ENCODE measurements at places on chromosomes 13 and 19.

GRCh38 chr13:113105032-113105920 lies at the start of gene F7:
TSS of gene F7 (plus strand) at chr13:113105791. CDS start at chr13:113105842, 51 bp downstream.
- no peak for DNase-seq

GRCh38 chr19:35501684-35502083 lies 11.4 kb upstream of the KRTDAP start:
- DNase-seq = no peak

GRCh38 chr13:106163426-106163825 lies 372.0 kb downstream of the EFNB2 start:
- DNase-seq = no peak

DNA sequence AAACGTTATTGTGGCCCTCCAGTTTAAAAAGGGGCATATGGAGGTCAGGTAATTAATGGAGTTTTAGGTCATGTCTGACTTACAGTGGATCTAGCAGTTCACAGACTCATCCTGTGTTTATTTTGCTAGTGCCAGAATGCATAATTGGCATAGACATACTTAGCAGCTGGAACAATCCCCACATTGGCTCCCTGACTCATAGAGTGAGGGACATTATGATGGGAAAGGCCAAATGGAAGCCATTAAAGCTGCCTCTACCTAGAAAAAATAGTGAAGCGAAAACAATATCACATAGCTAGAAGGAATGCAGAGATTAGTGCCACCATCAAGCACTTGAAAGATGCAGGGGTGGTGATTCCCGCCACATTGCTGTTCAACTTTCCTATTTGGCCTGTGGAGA lies 610.7 kb downstream of the SLITRK5 start:
- no peak for DNase-seq

DNA sequence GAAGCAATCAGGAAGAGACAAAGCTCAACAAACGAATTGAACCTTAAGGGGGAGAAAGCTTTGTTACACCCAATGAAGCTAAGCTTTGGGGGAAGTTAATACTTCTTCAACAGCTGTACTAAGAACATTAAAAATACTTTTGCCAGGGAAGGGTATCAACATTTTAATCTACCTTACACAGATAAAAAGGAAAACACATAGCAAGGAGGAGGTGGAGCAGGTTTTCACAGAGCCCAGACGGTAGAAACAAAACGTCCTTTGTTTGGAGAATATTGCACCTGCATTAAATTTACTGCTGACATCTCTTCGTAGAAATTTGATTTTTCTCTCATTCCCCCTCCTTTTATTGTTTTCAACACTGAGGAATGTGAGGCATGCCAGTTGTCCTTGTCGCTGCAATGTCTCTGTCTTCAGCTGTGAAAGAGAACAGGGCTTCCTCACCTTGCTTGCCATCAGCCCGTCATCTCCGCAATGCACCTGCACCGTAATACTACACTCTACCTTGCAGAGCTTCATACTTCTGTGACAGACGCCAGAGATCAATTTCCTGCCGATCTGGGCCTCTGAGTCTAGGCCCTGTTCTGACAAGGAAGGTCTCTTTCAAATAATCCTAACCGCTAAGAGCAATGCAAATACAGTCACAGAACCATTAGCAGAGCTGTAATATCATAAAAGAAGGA lies 270.8 kb downstream of the SPRY2 start:
- no peak for DNase-seq

DNA sequence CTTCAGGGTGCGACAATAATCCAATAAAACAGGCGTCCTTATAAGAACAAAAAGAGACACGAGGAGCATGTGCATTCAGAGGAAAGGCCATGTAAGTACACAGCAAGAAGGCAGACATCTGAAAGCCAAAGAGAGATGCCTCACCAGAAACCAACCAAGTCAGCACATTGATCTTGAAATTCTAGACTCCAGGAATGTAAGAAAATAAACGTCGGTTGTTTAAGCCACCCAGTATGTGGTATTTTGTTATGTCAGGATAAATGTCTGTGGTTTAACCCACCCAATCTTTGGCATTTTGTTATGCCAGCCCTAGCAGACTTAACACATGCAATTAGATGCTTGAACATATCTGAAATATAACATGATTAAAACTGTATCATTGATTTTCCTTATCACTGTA lies 452.0 kb downstream of the SLITRK6 start:
- no peak for DNase-seq

DNA sequence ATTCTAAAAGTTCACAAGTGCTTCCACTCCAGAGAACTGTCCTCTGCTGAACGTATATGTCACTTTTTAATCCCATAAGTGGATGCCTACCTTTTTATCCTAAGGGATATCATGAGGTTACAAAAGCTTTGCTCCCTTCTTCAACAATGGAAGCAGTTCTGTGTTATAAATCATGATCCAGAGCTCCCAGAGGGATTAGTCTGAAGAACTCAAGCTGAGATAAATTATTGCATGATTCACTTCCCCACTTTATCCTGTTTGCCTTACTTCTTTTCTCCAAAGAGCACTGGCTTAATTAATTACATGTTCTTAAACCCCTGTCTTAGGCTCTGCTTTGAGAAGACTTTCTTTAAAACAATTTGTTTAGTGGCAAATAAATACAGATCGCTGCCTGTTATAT lies 246.7 kb downstream of the PCDH17 start:
- DNase-seq = no peak

DNA sequence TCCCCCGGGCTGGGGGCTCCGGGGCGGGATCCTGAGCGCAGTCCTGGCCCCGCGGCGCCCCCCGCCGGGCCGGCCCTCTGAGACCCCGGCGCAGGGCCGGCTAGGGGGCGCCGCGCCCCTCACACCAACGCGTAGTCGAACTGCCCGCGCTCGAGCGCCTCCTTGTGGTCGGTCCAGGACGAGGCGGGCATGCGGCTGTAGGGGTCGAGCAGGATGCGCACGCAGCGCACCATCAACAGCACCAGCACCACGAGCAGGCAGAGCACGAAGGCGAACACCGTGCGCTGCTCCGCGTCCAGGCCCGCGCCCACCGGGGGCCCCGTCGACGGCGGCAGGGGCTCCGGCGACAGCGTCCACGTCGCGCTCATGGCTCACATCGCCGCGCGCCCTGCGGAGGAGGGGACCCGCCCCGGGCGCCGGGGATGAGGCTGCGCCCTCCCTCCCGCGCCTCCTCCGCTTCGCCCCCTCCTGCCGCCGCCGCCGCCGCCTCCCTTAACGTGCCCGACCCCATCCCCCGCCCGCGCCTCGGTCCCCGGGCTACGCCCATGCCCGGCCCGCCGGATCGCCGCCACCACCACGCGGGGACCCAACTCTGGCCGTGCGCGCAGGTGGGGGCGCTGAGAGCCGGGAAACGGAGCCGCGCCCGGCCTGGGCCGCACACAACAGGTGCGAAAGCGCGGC lies 624 bp downstream of the CTXN1 start:
- peak; percentile 85 for DNase-seq

DNA sequence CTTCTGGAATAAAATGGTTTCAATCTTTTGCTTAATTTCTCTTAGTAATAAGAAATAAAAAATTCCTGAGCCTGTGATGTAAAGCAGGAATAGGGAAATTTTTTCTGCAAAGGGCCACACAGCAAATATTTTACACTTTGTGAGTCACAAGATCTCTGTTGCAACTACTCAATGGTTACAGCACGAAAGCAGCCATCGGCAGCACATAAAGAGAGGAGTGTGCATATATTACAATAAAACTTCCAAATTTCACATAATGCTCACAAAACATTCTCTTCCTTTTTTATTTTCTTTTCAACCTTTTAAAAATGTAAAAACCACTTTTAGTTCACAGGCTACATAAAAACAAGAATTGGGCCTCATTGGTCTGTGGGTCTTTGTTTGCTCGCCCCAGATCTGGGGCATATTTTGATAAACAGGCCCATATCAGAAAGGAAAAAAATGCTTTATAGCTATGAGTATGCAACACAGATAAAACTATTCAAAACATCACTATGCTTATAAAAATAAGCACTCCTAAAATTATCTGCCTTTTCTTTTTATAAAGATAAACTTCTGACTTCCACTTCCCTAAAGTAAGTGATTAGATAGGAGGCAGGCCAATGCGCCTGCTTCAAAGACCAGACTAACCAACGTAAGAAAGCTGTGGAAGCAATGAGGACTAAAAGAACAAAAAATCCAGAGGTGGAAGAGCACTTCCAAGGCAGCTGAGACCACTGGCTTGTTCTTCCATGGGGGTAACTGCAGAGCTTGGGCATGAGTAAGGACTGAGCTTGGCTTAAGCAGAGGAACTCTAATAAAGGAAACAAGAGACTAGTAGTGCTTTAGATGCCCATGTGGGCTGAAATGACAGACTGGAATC lies 26.5 kb downstream of the MYCBP2 start:
- no peak for DNase-seq

DNA sequence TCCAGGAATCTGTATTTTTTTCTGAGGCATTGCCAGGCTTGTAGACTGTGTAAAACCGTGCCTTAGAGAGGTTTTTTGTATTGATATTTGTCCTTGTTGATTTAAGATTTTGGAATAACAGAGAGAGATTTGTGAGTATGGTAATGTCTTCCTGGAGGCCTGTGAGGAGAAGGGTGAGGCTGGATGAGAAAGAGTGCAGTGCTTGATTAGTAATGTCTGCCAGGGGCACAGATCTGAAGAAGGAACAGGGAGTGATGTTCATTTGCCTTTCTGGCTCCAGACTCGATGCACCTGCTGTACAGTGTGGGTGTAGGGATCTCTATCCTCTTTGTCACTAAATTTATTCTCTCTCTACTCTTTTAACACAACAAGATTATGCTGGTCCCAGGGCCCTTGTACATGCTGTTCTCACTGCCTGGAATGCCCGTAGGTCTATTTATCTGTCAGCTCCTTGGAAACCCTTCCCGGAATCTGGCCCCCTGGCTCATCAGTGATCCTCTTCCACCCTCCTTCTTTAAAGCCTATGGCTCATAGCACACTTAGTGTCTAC lies 4.2 kb downstream of the FIZ1 start:
- DNase-seq = no peak

DNA sequence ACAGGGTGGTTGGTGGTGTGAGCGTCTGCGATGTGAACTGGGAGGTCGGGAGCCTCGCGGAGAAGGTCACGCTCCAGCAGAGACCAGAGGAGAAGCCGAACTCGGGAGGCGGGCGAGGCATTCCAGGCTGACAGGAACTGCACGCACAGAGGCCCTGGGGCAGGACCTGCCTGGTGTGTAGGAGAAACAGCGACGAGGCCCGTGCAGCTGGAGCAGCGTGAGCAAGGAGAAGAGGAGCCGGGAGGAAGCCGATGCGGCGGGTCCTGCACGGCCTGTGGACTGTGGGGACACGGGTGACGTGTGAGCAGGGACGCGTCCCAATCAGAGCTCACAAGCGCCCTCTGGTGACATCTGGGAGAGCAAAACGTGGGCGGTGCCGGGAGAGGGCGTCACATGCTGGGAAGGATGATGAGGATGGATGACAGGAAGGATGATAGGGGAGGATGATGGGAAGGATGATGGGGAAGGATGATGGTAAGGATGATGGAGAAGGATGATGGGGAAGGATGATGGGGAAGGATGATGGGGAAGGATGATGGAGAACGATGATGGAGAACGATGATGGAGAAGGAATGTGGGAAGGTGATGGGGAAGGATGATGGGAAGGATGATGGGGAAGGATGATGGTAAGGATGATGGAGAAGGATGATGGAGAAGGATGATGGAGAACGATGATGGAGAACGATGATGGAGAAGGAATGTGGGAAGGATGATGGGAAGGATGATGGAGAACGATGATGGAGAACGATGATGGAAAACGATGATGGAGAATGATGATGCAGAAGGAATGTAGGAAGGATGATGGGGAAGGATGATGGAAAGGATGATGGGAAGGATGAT lies 16.1 kb upstream of the MADCAM1 start:
- peak; percentile 82 for DNase-seq

GRCh38 chr19:3248728-3249326 lies 24.4 kb downstream of the CELF5 start:
- no peak for DNase-seq

DNA sequence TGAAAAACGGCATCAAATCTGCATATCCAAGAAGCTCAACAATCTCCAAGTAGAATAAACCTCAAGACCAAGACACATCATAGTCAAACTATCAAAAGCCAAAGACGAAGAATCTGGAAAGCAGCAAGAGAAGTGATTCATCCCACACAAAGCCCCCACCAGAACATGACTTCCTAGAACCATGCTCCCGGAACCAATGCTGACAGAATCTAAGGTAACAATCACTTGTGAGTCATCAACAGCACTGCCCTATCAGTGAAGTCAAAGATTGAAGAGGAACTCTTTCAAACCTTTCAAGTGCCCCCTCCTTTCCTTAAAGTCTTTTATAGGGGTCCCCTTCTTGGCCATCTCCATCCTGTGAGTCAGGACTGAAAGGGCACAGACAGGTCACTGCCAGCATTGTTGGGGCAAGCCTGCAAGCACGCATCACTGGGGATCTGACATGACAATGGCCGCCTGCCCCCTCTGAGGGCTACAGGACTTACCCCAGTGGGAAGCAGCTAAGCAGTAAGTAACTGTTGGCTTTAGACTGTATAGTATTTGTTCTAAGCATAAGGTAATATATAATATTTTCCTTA lies at the start of gene CCDC70:
Gene CCDC70 (plus strand): TSS at position 247 of the 578 bp plus-strand sequence. CDS start 3,443 bp downstream, outside the sequence.
- DNase-seq = no peak

- no peak for DNase-seq
Measured at GRCh38 chr19:29887442-29887855, 54.6 kb upstream of the URI1 start.

- DNase-seq = no peak
Measured at GRCh38 chr13:63838366-63839110, 2422.9 kb upstream of the PCDH20 start.

All from HEK293T (cell line).